ENCODE measurements at places on chromosomes 5 and 9. TPM values are rescaled to one million over a fixed set of nuclear protein-coding genes. Genes with fewer than 3 reads are reported as not detected.

JADE2 gene
- total RNA-seq = 32.2 TPM

SLCO6A1 gene
- total RNA-seq = not detected

XRCC4 gene
- total RNA-seq = 10.7 TPM

ADAMTSL1 gene
- not detected for total RNA-seq

TMC1 gene
- total RNA-seq = not detected

OGN gene
- not detected for total RNA-seq

PCDHB14 gene
- total RNA-seq = 0.07 TPM

ADAMTS12 gene
- total RNA-seq = 9.2 TPM

TEK gene
- total RNA-seq = 0.06 TPM

ERCC6L2 gene
- total RNA-seq = 13.4 TPM

DND1 gene
- total RNA-seq = 0.92 TPM

PCDHGA8 gene
- 0.06 TPM for total RNA-seq

SEC61B gene
- 365 TPM for total RNA-seq

FKTN gene
- 8.3 TPM for total RNA-seq

LRRC19 gene
- total RNA-seq = not detected

UBLCP1 gene
- 33.1 TPM for total RNA-seq

HAVCR2 gene
- total RNA-seq = 0.39 TPM

SLC36A3 gene
- total RNA-seq = not detected

CAMK2A gene
- 0.76 TPM for total RNA-seq

LMX1B gene
- total RNA-seq = 2.0 TPM

ARID3C gene
- total RNA-seq = 0.23 TPM

SLC12A2 gene
- 13.4 TPM for total RNA-seq

STC2 gene
- total RNA-seq = 49.1 TPM

DOCK2 gene
- total RNA-seq = 2.3 TPM

PTCD2 gene
- total RNA-seq = 10.2 TPM

SCGB3A1 gene
- not detected for total RNA-seq

PPP3R2 gene
- total RNA-seq = not detected

PKD2L2 gene
- total RNA-seq = not detected

ANKDD1B gene
- 0.09 TPM for total RNA-seq

CFAP157 gene
- 0.06 TPM for total RNA-seq

SDHA gene
- 111 TPM for total RNA-seq

SLC1A3 gene
- total RNA-seq = not detected

PRDM9 gene
- not detected for total RNA-seq

GPR21 gene
- total RNA-seq = not detected

SLU7 gene
- total RNA-seq = 37.2 TPM

SEMA6A gene
- total RNA-seq = 0.39 TPM

KLHL3 gene
- total RNA-seq = 0.34 TPM

HRH2 gene
- 0.82 TPM for total RNA-seq

FGF1 gene
- 0.32 TPM for total RNA-seq

PAEP gene
- 0.14 TPM for total RNA-seq

OTP gene
- total RNA-seq = 0.03 TPM

RORB gene
- total RNA-seq = not detected

PCDHA2 gene
- 0.05 TPM for total RNA-seq

PAPPA gene
- total RNA-seq = 24.8 TPM

FSTL4 gene
- total RNA-seq = 4.0 TPM
